ENCODE measurements at places on chromosomes 16 and 17. TPM values are rescaled to one million over a fixed set of nuclear protein-coding genes. Genes with fewer than 3 reads are reported as not detected.

Gene SLC46A1
- total RNA-seq, result 15.0 TPM

Gene ZNF319
- 9.7 TPM for total RNA-seq

Gene KRTAP16-1
- not detected for total RNA-seq

Gene SMURF2
- total RNA-seq, result 39.8 TPM

GRCh38 chr16:84687715-84688114 is 12.1 kb upstream of the USP10 start:
- no peak overlapping the region for H3K4me3 ChIP-seq
- peak; percentile 24 for DNase-seq
- H3K4me1 ChIP-seq, result no peaks in the 10 kb centered on the region
- no peaks in the 10 kb centered on the region for H3K36me3 ChIP-seq
- no peak overlapping the region for H3K27ac ChIP-seq

GRCh38 chr17:39095309-39095686 is 56.1 kb downstream of the PLXDC1 start:
- peaks cover 23% of the 10 kb centered on the region for H3K4me1 ChIP-seq
- H3K4me3 ChIP-seq, result no peak overlapping the region
- H3K36me3 ChIP-seq, result no peaks in the 10 kb centered on the region

DNA sequence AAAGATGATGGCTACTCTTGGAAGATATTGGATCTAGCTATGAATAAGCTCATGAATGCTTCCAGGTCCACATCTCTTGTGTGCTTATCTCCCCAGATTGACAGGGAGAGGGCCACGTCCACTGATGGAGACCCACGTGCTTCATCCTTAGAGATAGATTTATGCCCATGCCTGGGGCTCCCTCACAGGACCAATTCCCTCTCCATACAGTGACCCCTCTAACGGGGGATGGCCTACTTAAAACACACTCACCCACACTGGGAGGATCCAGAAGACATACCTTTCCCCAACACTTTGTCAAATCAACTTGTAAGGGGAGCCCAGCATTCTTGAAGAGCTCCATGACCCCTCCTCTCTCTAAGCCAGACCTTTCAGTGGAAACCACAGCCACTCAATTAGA is 169.7 kb upstream of the CDH5 start:
- no peak overlapping the region for H3K4me3 ChIP-seq
- no peaks in the 10 kb centered on the region for H3K27me3 ChIP-seq
- no peak for DNase-seq
- no peaks in the 10 kb centered on the region for H3K36me3 ChIP-seq

DNA sequence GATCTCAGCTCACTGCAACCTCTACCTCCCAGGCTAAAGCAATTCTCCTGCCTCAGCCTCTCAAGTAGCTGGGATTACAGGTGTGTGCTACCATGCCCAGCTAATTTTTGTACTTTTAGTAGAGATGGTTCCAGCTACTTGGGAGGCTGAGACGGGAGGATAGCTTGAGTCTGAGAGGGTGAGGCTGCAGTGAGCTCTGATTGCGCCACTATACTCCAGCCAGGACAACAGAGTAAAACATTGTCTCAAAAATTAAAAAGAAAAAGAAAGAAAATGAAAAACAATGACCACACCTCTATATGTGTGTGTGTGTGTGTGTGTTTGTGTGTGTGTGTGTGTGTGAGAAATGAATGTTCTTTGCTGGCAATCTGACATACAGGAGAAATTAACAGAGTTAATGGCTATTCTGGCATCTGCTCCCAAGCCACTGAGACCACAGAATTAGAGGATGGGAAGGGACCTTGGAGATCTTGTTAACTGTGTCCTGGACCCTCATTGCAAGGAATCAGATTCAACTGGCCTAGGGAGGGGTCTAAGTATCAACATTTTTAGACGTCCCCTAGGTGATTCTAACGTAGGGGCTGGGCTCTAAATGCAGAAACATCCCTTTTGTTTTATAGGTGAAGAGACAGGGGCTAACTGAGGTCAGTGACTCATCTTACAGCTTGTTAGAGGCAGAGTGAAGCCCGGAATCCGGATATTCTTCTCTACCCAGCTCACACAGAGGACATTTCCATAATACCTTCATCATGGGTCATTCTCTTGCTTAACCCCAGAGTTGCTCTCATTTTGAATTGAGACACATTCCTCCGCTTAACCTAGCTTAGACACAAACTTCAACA is 16.4 kb upstream of the MARCHF10 start:
- H3K27me3 ChIP-seq, result no peaks in the 10 kb centered on the region
- H3K4me1 ChIP-seq, result peaks cover 11% of the 10 kb centered on the region
- no peak for DNase-seq
- H3K27ac ChIP-seq, result no peak overlapping the region
- H3K4me3 ChIP-seq, result no peak overlapping the region

DNA sequence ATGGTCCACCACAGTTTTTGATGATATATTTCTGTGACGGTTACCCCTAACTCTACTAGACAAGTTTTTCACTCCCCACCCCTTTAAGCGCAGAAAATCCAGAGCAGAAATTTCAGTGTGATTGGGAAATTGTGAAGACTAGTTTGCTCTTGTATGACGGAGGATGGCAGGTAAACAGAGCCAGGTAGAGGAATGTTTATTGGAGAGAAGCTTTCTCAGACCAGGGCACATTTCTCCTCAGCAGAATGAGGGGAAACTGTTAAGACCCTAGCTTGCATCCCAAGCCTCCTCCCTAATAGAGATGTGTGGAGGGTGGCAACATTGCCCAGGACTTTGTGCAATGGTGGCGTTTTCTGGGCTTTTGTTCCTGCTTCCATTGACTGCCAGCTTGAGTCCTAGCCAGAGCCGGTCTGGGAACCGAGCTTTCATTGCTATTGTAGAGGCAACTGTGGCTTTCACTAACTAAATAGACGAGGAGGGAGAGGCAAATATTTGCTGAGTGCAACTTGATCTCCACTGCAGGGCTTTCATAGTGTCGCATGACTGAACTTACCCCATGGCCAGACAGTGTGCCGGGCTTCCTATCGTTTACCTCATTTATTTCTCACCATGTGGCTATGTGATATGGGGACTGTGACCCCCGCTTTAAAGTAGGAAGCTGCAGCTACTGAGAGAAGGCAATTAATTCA is 159.6 kb upstream of the MPHOSPH6 start:
- H3K4me1 ChIP-seq, result peaks cover 5% of the 10 kb centered on the region
- H3K27ac ChIP-seq, result no peak overlapping the region
- H3K27me3 ChIP-seq, result no peaks in the 10 kb centered on the region
- peak; percentile 47 for DNase-seq

DNA sequence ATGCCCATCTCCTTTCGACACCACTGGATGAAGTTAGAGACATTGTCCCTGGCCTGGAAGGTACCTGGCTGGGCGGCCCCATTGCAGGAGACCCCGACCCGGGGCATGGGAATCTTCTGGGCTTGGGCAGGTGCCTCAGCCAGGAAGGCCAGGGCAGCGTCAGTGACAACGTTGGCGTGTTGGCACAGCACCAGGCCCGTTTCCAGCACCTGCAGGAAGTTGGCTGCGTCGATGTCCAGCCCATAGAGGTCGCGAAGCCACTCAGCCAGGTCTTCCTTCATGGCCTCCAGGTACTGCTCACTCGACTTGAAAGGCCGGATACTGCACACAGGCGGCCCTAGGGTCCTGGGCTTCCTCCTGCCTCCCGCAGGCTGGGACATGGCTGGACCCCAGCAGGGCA is 568 bp downstream of the GAS2L2 start:
- H3K4me3 ChIP-seq, result no peak overlapping the region
- H3K4me1 ChIP-seq, result peaks cover 17% of the 10 kb centered on the region
- no peak overlapping the region for H3K27ac ChIP-seq
- H3K27me3 ChIP-seq, result peaks cover 13% of the 10 kb centered on the region

DNA sequence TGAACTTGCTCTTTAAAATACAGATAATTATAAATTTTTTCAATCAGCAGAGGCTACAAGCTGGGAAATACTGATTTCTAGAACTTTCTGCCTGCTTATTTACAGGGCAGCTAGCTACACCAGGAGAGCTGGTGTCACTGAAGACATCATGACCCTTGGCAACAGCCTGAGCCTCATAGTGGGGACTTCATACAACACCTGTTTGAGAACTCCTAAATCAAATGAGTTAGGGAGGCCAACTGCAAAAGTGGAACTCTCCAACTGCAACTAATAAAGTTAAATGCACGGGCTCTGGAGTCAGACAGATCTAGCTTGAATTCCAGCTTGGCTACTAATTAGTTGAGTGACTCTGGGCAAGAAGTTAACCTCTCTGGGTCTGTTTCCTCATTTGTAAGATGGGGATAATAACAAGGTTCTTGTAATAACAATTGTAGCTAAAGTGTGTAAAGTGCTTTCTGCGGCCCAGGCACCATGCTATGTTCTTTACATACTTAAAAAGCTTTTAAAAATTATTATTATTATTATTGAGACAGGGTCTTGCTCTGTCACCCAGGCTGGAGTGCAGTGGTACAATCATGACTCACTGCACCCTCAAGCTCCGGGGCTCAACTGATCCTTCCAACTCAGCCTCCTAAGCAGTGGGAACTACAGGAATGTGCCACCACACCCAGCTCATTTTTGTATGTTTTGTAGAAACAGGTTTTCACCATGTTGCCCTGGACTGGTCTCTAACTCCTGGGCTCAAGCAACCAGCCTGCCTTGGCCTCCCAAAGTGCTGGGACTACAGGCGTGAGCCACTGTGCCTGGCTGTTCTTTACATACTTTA is 33.4 kb downstream of the VAC14 start:
- no peaks in the 10 kb centered on the region for H3K27me3 ChIP-seq
- no peak overlapping the region for H3K27ac ChIP-seq
- no peak for DNase-seq
- peaks cover 3% of the 10 kb centered on the region for H3K4me1 ChIP-seq
- H3K4me3 ChIP-seq, result no peak overlapping the region

GRCh38 chr16:11603331-11603750 is 16.6 kb upstream of the LITAF start:
- H3K4me3 ChIP-seq, result no peak overlapping the region
- H3K36me3 ChIP-seq, result no peaks in the 10 kb centered on the region
- H3K4me1 ChIP-seq, result peaks cover 8% of the 10 kb centered on the region
- H3K27ac ChIP-seq, result peak overlapping the region; percentile 80
- no peaks in the 10 kb centered on the region for H3K27me3 ChIP-seq
- DNase-seq, result no peak

DNA sequence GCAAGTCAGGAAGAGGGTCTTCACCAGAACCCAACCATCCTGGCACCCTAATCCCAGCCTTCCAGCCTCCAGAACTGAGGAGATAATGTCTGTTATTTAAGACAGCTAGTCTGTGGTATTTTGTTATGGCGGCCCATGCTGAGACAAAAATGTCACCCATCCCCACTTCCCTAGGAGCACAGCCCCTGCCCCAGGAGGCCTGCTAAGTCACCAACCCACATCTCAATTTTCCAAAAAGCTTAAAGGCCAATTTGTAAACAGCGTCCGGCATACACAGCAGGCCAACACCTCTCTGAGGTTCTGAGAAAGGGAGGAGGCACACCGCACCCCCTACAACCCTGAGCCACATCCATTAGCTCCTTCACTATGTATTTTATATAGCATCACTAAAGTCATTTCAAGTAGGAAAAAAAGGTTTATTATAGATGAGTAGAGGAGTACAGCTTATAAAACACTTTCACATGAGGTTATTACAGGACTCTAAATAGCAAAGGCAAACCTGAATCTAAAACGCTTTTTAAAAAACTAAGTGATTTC is 6.9 kb downstream of the TMEM170A start:
- DNase-seq, result no peak
- no peaks in the 10 kb centered on the region for H3K36me3 ChIP-seq
- H3K4me3 ChIP-seq, result no peak overlapping the region
- H3K27ac ChIP-seq, result no peak overlapping the region
- H3K27me3 ChIP-seq, result no peaks in the 10 kb centered on the region

DNA sequence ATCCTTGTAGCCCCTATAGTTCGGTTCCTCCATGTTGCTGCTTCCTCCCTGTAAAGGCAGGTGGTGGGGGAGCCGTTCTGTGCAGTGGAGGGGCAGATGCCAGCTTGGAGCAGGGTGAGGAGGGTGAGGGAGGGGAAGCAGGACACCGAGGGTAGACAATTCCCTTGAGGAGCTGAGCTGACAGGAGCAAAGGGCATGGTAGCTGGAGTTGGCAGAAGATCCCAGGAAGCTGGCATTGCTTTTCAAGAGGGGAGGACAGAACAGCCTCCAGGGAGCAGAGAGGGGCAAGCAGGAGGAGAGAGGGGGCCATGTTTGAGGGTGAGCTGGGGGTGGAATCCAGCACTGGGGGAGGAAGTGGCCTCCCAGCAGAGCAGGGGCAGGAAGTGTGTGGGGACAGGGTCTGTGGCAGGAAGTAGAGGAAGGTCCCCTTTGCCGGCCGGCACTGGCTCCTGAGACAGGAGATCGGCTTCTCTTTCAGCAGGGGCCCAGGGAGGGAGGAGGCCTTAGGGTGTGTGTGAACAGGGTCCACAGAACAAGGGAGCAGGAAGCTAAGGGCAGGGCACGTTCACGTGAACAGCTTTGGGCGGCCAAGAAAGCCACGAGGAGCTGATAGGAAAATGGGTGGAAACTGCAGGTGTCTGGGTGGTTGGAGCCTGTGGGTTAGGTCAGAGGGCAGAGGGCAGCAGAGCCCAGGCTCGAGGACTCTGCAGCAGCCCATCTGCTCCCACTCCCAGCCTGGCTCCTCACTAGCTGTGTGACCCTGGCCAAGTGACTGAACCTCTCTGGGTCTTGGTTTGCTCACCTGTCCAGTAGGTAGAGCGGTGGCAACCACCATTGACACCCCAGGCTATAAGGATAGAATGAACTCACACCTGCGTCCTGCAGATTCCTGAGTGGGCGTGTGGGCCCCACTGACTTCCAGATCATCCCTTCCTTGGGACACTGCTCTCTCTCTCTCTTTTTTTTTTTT is 17.5 kb upstream of the SPNS2 start:
- H3K27me3 ChIP-seq, result no peaks in the 10 kb centered on the region
- no peak for DNase-seq
- H3K4me1 ChIP-seq, result peaks cover 37% of the 10 kb centered on the region

DNA sequence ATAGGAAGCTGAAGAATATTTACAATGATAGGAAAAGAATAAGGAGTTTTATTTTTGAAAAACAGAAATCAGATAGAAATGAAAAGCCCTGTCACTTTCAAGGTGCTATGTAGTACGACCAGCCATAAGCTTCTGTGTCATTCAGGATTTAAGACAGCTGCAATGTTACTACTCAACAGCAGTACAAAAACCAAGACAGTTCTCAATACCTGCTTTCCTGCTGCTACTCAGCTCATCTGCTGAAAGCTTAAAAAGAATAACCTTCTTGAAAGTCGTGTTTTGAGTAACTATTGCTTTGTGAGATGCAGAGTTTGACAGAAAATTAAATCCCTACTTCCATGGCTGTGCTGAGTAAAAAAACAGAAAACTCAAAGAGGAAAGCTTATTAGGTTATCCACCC is 8.7 kb downstream of the GRB2 start:
- peaks cover 40% of the 10 kb centered on the region for H3K4me1 ChIP-seq
- no peak overlapping the region for H3K27ac ChIP-seq
- no peak for DNase-seq
- no peaks in the 10 kb centered on the region for H3K27me3 ChIP-seq

- H3K4me1 ChIP-seq, result peaks cover 8% of the 10 kb centered on the region
- no peak for DNase-seq
- no peak overlapping the region for H3K27ac ChIP-seq
- H3K27me3 ChIP-seq, result no peaks in the 10 kb centered on the region
Measured at GRCh38 chr17:7742729-7743128, 25.2 kb downstream of the DNAH2 start.

GRCh38 chr17:77617516-77617915 is 341.0 kb upstream of the TNRC6C start:
- peaks cover 4% of the 10 kb centered on the region for H3K4me1 ChIP-seq
- H3K27me3 ChIP-seq, result no peaks in the 10 kb centered on the region
- no peak overlapping the region for H3K4me3 ChIP-seq
- no peak for DNase-seq
- no peaks in the 10 kb centered on the region for H3K36me3 ChIP-seq

Measured in upper lobe of left lung (tissue), 6 donors.